ENCODE measurements at places on chromosomes 13 and 19.

- no peak for DNase-seq
Observed at GRCh38 chr19:38975861-38976271, 324 bp upstream of the FBXO17 start.

DNA sequence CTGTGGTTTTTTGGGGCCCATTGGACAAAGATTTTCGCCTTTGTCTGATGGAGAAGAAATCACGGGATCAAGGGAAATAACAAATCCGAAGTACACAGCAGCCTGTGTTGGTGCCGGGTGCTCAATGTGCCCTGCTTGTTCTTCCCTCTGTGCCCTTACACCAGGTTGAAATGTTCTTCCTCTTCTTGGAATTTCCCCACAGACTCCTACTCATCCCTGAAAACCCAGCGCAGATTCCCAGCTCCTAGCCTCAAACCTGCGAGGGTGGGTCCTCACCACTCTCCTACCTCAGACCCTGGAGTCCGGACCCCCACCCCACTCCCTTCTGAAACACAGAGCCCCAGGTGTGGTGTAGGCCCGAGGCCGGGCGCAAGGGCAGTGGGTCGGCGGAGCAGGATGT, 4.9 kb upstream of the ACP4 start:
- no peak for DNase-seq

DNA sequence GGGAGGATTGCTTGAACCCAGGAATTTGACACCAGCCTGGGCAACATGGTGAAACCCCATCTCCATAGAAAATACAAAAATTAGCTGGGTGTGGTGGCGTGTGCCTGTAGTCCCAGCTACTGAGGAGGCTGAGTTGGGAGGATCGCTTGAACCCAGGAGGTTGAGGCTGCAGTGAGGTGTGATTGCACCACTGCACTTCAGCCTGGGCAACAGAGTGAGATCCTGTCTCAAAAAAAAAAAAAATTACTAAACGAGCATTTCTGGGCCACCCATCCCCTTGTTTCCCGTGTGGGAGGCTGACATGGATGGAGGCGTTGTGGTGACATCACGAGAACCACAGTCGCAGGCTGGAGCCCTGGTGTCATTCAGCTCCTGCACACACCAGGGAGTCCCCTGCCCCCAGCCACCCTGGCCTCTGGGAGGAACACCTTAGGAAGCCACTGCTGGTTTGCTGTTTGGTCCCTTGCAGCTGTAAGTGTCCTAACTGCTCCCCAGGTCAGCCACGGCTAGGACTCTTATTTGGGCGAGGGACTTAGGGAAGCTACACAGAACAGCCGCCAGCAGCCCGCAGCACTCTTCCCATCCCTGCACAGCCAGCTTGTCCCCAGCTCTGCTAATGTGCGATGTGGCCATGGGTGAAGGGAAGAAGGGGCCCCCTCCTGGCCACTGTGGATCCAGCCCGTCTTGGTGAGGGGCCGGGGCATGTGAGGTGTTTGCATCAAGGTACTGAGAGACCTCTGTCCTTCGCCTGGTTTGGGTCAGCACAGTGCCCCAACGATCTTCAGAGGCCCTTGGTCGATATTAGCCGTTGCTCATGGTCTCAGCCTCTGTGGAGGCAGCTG, 12.7 kb downstream of the NKPD1 start:
- DNase-seq = no peak

DNA sequence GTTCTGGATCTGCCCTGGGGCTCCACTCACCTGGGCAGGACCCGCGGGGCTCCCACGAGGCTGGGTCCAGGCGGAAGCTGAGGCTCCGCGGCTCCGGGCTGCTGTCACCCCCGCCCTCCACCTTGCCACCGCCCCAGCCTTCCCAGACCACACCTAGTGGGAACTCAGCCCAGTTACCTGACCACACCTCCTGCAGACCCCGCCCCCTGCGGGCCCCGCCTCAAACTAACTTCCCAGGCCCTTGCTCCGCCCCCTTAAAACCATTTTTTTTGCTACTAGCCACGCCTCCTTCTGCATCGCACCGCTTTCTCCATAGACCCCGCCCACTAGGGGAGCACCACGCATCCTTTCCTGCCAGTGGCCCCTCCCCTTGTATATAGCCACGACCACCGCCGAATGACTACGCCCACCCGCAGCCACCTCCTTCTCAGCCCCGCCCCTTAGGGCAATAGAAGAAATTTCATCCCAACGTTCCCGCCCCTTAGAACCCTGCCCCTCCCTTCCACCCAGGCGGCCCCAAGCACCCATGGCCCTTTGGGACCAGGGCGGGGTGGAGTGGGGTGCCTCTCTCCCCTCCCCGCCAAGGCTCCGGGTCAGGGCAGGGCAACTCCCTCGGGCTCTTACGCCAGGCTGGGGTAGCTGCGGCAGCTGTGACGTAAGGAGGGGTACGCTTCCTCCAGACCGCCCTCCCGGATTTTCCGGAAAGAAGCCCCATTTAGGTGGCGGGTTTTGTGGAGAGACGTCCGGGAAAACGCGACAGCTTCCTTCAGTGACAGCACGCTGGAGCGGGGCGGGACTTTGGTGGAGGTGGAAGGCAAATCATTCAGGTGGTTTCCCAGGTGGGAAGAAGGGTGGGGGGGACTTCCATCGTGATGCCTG, at the start of gene SH2D3A:
SH2D3A (minus strand) TSS at position 79 of the 879 bp plus-strand sequence. CDS start 3,687 bp downstream, outside the sequence.
- DNase-seq = peak; percentile 88

GRCh38 chr13:81929988-81930387, 1589.1 kb upstream of the SPRY2 start:
- no peak for DNase-seq

DNA sequence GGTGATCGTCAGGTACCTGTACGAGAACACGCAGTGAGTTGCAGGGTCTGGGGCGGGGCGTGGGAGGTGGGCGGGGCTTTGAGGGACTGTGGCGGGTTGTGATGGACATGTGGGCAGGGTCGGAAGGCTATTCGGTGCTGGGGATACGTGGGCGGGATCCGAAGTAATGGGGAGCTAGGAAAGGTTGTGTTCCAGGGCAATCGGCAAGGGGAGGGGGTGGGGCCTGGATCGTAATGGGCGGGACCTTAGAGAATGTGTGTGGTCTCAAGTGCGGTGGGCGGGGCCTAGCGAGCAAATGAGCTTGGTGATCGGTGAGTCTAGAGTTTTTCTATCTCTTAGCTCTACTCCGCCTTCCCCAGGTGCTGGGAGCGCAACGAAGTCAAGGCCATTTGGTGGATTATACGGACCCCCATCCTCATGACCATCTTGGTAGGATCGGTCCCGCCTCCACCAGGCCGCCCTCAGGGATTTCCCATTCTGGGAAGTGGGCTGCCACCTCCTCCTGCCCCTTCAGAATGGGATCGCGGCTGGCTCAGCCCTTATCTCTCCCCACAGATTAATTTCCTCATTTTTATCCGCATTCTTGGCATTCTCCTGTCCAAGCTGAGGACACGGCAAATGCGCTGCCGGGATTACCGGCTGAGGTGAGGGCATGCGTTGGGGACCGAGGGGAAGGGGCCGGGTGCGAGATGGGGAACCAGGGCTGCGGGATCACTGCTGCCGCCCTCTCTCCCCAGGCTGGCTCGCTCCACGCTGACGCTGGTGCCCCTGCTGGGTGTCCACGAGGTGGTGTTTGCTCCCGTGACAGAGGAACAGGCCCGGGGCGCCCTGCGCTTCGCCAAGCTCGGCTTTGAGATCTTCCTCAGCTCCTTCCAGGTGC, 9.6 kb downstream of the GIPR start:
- DNase-seq = peak; percentile 58

- DNase-seq = no peak
Observed at GRCh38 chr19:13436352-13436751, 69.9 kb downstream of the CACNA1A start.

GRCh38 chr13:86684402-86684801, 885.2 kb upstream of the SLITRK6 start:
- DNase-seq = no peak

- no peak for DNase-seq
Observed at GRCh38 chr13:25915840-25916518, 135.8 kb downstream of the SHISA2 start.

DNA sequence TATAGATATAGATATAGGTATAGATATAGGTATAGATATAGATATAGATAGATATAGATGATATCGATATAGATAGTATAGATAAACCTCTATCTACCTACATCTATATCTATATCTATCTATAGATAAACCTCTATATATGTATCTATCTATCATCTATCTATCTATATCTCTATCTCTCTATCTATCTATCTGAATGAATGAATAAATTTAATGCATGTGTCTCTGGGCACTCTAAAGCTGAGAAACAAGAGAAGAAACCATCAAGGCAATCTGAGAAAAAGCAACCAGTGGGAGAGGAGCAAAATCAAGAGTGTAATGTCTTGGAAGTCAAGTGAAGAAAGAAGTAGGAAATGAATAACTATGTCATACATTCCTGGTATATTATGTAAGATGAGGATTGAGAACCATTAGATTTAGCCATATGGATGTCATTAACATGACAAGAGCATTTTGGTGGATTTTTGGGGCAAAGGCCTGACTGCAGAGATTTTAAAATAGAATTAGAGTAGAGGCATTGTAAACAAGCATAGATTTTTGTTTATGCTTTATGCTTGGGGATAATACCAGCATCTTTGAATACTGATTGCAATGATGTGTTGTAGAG, 1262.7 kb upstream of the MIR17HG start:
- DNase-seq = no peak

- no peak for DNase-seq
Observed at GRCh38 chr13:75258159-75258782, 223.7 kb downstream of the TBC1D4 start.

DNA sequence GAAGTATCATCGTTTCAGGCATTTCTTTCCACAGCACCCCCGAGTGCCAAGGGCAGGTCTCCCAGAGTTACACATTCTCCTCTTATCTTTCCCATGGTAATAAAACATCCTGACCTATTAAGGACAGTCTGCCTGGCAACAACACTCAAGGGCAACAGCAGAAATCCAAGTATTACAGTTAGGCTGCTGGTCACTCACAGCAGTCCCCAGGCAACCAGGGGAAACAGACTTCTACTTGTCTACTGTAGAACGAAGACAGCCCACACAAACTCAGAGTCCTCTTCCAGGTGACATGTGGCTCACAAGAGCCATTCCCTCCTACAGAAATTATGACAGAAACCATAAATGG, 24.3 kb downstream of the RCBTB1 start:
- no peak for DNase-seq

DNA sequence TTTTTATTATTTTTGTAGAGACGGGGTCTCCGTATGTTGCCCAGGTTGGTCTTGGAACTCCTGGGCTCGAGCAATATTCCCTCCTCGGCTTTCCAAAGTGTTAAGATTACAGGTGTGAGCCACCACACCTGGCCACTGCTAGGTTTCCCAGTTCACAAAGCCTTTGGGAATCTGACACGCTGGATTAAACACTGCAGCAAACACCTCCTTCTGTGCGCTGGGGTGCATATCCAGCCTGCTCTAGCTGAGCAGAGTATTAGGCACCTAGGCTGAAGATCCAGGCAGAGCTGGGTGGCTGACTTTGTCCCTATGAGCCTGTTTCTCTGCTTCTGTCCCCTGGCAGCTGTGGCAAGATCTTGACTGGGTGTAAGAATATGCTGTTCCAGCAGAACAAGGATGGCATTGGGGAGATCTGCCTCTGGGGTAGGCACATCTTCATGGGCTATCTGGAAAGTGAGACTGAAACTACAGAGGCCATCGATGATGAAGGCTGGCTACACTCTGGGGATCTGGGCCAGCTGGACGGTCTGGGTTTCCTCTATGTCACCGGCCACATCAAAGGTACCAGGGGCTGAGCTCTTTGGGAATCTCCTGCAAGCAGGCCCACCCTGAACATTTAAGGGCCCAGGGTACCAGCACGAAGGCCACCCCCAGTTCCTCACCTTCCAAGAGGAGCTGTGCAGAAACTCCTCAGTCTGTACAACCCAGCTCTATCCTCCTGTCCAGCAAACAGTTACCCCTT, 49.8 kb downstream of the ACSBG2 start:
- no peak for DNase-seq

DNA sequence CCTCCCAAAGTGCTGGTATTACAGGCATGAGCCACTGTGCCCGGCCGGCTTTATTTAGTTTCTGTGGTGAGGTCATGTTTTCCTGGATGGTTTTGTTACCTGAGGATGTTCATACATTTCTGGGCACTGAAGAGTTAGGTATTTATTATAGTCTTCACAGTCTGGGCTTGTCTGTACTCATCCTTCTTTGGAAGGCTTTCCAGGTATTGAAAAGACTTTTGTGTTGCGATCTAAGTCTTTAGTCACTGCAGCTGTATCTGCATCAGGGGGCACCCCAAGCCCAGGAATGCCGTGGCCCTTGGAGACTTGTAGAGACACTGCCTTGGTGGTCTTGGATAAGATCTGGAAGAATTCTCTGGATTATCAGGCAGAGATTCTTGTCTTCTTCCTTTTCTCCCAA, 12.8 kb downstream of the BLOC1S3 start:
- DNase-seq = no peak

DNA sequence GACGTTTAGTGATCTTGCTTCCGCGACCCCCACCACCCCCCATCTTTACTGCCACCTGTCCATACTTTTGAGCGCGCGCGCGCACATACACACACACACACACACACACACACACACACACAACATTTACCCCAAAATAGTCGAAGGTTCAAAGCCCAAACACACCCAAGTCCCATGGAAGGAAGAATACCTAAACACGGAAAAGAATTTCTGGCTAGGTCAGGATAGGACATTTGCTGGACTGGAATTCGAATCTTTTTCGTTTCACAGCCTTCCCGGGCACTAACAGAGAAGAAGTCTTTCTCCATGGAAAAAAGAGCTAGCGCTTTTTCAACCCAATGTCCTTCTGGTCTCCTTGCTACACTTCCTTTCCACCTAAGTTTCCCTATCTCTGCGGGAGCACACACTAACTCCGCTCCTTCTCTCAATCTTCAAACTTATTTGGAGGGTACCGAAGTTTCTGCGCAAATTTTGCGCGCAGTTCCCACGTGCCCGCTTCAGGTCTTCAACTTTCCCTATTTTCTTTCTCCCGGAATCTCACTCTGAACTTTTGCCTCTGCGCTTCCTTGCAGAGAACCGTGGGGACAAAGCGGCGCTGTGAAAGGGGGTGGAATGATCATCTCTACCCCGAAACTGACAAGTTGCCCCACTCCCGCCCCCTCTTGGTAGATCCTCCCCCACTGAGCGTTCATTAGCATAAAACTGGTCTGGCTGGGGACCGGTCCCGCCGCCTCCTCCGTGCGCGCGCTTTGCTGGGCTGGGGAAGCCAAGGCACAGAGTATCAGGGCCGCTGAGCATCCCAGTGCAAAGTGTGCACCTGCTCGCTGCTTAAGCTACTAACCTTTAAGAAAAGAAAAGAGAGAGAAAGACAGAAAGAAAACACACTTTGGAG, 2.7 kb downstream of the DACH1 start:
- no peak for DNase-seq

All from activated gamma-delta T cell treated with anti-CD3 and anti-CD28 coated beads, Interleukin-2, amount 50 U/mL, for 16 hours (primary cell).